ENCODE measurements at places on chromosomes 2 and 18. TPM values are rescaled to one million over a fixed set of nuclear protein-coding genes. Genes with fewer than 3 reads are reported as not detected.

- DNase-seq, result no peak
These were observed 35.2 kb downstream of the STK17B start for GRCh38 chr2:196136151-196136550.

- no peak for DNase-seq
These were observed 5.3 kb downstream of the AGFG1 start for GRCh38 chr2:227477291-227477690.

DNA sequence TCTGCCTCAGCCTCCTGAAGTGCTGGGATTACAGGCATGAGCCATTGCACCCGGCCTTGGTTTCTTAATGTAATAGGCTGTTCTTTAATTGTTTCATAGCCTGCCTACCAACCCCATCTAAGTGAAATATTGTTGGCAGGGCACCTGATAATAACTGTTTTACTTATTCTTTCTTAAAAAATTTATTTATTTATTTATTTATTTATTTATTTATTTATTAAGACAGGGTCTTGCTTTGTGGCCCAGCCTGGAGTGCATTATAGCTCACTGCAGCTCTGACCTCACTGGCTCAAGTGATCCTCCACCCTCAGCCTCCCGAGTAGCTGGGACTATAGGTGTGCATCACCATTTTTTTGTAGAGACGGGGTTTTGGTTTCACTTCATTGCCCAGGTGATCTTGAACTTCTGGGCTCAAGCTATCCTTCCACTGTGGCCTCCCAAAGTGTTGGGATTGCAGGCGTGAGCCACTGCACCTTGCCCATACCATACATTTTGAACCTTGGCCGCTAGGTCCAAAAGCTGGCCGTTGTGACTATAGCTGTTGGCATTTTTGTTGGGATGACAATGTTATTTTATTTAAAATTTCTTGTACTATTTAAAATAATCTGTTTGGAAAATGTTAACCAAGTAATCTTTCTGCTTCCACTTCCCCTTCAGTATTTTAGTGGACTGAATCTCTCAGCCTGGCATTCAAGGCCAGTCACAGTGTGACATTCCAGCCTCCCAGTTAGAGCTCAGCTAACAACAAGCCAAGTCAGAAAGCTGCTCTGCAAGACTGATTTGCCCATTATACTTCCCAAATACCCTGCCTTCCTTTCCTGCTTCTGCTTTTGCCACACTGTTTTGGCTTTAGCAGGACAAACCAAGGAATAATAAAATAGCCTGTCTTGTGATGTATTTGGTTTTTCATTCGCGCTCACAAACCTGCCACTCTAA, 52.4 kb downstream of the BABAM2 start:
- no peak for DNase-seq

The FOXI3 gene
- total RNA-seq, result not detected

The PLB1 gene
- 5.5 TPM for total RNA-seq

DNA sequence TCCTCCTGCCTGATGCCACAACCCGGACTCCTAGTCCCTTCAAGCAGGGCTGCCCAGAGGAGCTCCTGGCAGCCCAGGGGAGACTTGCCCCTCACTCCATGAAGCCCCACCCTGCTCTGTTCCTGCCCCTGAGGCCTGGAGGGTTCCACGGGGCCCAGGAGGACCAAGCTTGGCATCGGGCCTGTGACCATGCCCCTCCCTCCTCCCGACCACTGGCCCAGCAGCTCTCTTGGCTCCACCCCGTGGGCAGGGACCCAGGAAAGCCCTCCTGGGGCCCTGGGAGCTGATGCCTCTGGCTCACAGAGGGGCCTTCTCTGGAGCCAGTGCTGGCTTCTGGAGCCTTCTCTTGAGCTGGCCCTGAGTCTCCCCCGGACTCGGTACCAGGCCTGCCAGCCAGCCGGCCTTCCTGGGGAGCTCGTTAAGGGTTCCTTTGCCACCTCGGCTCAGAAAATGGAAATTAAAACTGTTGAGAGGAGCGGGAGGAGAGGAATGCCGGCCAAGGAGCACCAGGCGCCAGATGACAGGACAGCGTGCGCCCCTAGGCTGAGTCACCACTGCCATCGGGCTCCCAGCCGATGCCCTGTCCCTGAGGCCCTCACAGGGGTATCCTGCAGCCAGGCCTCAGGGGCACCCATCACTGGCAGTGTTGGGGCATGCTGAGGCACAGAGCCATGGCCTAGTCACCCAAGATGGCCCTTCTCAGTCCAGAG, 40.6 kb upstream of the SNED1 start:
- DNase-seq, result peak; percentile 65

The VRK2 gene
- total RNA-seq, result 21.0 TPM

- DNase-seq, result no peak
These were observed 10.0 kb upstream of the GCA start for GRCh38 chr2:162333968-162334367.

GRCh38 chr18:36650906-36651305, 177.9 kb downstream of the TPGS2 start:
- DNase-seq, result no peak

Measured in sciatic nerve (tissue), 2 donors.